GM23338 (cell line): ENCODE measurements at places on chromosomes 16 and 17. TPM values are rescaled to one million over a fixed set of nuclear protein-coding genes. Genes with fewer than 3 reads are reported as not detected.
A peak's percentile ranks its signal among the peaks of the same experiment; 100 is the strongest.

DNA sequence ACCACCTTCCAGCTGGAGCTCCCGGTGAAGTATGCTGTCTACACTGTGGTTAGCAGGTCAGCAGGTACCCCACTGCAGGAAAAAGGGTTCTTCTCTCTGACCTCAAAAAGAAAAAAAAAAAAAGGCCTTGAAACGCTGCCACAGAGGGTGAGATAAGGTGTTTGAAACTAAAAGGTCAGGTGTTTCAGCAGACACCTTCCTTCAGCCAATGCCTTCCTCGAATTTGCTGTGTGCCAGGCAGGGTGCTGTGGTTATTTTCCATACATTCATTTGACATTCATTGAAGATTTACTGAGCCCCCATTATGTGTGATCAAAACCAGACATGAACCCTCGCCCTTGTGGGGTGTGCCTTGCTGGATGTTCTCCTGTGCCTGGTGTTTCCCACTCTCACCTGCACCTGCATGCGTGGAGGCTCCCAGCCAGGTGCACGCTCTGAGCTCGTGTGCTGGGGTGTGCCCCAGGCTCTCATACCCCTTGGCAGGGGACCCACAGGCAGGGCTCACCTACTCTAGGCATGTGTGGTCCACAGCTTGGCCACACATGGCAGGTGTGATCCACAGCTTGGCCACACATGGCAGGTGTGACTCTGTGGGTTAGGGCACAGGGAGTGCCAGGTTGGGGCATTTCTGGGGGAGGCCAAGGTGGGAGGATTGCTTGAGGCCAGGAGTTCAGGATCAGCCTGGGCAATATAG, 15.8 kb upstream of the ITGAD start:
- no peak for DNase-seq

Gene FAM117A
- total RNA-seq = 21.4 and 46.4 TPM in 2 replicates

DNA sequence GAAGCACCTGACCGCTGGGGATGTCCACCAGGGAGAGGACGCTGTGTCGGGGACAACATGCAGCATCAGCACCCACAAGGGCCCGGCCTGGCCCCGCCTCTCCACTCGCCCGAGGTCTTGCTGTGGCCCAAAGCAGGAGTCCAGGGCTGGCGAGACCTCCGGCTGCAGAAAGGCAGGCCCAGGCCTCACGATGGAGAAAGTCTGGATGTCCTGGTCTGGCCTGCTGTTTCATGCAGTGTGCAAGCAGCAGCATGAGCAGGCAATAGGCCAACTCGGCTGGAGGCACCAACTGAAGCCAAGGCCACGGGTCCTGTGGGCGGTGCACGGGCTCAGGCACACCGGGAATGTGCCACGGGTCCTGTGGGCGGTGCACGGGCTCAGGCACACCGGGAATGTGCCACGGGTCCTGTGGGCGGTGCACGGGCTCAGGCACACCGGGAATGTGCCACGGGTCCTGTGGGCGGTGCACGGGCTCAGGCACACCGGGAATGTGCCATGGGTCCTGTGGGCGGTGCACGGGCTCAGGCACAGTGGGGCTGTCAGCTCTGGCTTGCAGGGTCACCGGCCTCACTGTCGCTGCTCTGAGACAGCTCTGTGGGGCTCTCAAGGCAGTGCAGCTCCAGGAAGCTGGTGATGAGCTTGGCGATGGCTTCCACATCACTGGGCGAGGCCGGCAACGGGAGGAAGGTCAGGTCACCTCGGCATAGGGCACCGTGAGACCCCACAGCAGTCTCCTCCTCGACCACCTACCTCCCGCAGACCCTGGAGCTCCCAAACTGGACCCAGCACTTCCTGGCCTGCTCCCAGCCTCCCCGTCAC, 6.9 kb downstream of the CYBC1 start:
- no peak for DNase-seq

- DNase-seq = no peak
These were observed 8.9 kb upstream of the LGALS9 start for GRCh38 chr17:27621942-27622559.

DNA sequence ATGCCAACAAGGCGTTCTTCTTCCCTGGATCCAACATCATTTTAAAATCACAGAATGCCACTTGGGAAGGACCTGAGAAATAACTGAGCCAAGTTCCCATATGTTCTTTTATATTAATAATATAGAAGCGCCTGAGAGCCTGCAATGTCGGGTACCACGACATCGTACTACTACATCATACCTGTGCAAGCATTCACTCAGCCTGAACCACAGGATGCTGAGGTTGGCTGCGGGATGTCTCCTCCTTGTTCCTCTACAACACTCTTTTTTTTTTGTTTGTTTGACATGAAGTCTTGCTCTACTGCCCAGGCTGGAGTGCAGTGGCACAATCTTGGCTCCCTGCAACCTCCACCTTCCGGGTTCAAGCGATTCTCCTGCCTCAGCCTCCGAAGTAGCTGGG, 2.1 kb upstream of the ATP2C2 start:
- DNase-seq = no peak

DNA sequence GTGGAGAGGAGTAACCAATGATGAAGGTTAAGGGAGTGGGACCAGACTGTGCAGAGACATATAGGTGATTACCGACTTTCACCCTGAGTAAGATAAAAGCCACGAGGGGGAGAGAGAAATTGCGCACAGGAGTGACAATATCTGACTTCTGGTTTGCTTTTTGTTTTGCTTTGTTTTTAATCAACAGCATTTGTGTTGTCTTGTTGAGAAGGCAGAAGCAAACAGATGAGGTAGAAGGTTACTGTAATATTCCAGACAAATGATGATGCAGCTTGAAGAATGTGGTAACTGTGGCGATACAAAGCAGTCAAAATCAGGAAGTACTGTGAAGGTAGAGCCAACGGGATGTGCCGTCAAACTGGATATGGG, 7.5 kb downstream of the PELP1 start:
- no peak for DNase-seq

Gene CCNF
- 53.0 and 54.2 TPM in 2 replicates for total RNA-seq

Gene TOX3
- 13.7 and 15.6 TPM in 2 replicates for total RNA-seq

DNA sequence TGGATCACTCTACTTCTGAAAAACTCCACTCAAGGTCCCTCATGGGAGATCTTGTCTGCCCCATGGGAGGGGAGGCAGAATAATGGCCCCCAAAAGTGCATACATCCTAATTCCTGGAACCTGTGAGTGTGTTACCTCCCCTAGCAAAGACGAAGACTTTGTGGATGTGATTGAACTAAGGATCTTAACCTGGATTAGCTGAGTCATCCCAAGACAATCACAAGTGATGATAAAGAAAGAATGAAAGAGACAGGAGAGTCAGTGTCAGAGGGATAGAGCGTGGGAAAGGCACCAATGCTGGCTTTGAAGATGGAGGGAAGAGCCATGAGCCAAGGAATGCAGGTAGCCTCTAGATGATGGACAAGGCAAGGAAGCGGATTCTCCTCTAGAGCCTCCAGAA, 374.7 kb upstream of the DYNLRB2 start:
- DNase-seq = no peak

GRCh38 chr16:2045965-2046892, 1.4 kb downstream of the NTHL1 start:
- no peak for DNase-seq

- DNase-seq = no peak
These were observed 968.1 kb downstream of the CDH11 start for GRCh38 chr16:64153718-64154117.

DNA sequence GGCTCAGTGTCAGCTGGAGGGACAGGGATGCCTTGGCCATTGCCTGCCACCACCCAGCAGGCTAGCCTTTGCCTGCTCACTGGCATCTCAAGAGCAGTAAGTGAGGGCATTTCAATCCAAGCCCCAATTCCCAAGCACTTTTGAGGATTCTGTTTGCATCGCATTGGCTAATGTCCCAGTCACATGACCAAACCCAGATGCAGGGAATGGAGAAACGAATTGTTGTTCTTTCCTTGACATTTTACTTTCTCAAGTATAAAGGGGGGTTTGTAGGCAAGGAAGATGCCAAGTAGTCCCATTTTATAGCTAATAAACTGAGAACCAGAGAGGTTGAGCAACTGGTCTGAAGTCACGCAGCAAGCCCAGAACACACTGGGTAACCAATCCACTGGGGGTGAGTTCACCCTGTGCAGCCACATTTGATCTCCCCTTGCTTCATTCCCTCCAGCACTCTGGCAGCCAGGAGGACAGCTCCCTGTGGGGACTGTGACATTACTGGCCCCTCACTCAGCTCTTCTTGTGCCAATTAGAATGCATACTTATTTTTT, 193.8 kb upstream of the CACNG3 start:
- no peak for DNase-seq

- peak; percentile 96 for DNase-seq
These were observed 6.0 kb upstream of the ZNF205 start for GRCh38 chr16:3106205-3106928.

DNA sequence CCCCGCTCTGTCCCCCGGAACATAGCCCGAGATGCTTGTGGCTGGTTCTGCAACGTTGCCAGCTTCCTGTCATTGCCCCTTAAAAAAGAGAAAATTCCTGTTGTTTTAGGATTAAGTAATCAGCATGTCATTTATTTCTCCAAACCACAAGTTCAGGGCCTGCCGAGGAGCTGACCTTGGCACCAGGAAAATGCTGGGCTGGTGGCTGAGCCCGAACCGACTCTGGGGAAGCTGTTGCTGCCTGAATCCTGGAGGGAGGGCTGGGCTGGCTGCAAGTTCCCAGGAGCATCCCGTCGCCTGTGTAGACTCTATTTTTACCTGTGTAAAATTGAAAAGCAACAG, 130.9 kb upstream of the FOXF1 start:
- no peak for DNase-seq

Gene TMEM88
- total RNA-seq = 0.97 TPM in 1 of 2 replicates, not detected in the other

DNA sequence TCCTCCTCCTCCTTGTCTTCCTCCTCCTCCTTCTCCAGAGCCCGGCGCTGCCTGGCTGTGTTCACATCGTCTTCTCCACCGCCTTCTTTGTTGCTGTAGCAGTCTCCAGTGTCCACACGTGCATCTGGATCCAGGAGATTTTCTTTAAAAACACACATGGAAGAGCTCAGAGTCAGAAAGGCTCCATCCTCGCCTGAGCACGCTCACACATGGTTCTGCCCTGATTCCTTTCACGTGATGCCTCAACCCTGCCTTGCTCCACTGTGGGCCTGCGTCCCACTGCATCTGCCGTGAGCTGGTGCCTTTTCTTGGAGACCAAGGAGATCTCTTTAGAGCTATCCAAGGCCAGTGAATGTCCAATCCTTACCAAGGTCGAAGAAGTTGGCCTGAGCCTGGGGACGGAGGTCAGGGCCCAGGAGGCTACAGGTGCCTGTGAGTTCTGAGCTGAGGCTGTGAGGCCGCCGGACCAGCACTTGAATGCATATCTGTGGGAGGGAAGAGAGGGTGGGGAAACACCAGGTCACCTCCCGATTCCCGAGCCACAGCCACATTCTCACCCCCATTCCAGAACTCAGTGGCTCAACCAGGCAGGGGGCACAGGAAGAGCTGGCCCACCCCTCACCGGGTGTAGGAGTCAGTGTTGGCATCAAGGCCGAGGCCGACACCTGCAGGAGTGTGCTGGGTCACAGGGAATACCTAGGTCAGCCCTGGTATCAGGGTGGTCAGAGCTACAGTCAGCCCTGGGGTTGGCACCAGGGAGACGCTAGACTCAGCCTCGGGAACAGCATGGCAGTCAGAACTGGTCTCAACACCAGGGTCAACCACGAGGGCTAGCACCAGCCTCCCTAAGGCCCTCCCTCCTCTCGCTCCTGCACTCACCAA, 37.6 kb downstream of the HASPIN start:
- no peak for DNase-seq

Gene DNAJC7
- 119 and 139 TPM in 2 replicates for total RNA-seq

Gene CBX2
- total RNA-seq = 91.1 and 114 TPM in 2 replicates

DNA sequence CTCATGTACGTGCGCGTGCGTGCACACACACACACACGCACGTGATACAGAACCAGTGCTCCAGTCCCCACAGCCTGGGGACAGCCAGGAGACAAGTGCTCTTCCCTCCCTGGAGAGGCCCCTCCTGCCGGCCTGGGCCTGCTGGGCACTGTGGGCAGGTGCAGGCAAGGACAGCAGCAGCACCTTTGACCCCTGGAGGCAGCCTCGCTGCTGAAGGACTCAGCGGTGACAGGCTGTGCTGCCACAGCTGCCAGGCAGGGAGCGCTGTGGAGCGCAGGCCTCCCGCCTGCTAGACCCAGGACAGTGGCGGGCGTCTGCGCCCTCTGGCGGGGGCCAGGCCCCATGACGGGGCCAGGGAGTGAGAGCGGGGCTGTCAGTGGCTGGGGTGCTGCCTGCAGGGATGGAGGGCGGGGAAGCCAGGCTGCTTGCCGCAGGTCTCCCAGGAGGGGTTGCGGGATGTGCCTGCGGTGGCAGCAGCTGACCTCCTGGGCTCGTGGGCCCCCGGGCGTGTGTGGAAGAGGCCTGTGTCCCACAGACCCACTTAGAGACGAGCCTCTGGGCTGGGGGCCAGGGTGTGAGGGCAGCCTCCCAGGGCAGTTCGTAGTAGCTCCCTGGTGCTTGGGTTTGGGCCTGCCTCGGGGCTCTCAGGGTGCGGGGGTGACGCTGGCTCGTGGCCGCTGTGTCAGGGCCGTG, 63.5 kb upstream of the PVALEF start:
- DNase-seq = peak; percentile 84

GRCh38 chr17:36036235-36036634, 18.5 kb upstream of the CCL23 start:
- DNase-seq = no peak

- DNase-seq = no peak
These were observed 16.9 kb downstream of the SRCAP start for GRCh38 chr16:30715750-30716445.

- DNase-seq = no peak
These were observed 16.8 kb upstream of the MYO15B start for GRCh38 chr17:75570772-75571171.

DNA sequence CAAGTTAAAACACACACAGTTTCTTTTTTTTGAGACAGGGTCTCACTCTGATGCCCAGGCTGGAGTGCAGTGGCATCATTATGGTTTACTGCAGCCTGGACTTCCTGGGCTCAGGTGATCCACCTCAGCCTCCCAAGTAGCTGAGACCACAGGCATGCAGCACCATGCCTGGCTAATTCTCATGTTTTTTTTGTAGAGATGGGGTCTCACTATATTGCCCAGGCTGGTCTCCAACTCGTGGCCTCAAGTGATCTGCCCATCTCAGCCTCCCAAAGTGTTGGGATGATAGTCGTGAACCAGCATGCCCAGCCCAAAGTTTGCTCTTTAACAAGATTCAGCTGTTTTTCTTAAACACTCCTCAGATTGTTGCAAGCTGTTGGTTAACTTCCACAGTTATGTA, 39.0 kb downstream of the PRPSAP2 start:
- no peak for DNase-seq

DNA sequence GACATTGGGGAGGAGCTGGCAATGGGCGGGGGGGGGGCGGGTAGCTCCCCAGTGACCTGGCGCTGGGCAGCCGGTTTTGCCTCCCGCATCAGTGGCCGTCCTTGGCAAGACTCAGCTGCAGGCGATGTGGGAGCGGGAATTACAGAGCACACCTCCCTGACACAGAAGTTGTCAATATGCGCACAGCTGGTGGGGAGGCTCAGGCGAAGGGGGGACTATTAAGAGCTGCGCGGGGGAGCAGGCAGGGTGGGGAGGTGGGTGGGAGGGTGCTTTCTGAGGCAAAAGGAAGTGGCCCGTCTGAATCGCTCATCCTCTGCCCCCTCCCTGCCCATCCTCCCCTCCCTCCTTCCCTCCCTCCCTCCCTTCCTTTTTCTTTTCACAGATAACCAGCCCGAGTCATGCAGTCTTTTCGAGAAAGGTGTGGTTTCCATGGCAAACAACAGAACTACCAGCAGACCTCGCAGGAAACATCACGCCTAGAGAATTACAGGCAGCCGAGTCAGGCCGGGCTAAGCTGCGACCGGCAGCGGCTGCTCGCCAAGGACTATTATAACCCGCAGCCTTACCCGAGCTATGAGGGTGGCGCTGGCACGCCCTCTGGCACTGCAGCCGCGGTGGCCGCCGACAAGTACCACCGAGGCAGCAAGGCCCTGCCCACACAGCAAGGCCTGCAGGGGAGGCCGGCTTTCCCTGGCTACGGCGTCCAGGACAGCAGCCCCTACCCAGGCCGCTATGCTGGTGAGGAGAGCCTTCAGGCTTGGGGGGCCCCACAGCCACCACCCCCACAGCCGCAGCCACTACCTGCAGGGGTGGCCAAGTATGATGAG, 44.0 kb downstream of the SREBF1 start:
- DNase-seq = peak; percentile 69
